ENCODE measurements at places on chromosomes 5 and 9. TPM values are rescaled to one million over a fixed set of nuclear protein-coding genes. Genes with fewer than 3 reads are reported as not detected.
A peak's percentile ranks its signal among the peaks of the same experiment; 100 is the strongest.

The MACIR gene
- total RNA-seq, result 3.5 TPM

The TMEM215 gene
- not detected for total RNA-seq

The PCDHGA2 gene
- total RNA-seq, result 4.5 TPM

DNA sequence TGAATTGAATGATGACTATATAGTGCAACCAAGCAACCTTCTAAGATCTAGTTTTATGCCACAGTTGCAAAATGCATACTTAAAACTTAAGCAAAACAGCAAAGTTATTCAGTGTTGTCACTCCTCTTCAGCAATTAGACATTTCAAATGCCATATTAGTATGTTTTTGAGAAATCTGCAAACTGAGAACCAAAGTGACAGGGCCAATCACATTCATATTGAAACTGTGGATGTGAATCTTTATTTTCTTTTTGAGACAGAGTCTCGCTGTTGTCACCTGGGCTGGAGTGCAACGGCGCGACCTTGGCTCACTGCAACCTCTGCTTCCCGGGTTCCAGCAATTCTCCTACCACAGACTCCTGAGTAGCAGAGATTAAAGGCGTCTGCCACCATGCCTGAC lies 249.2 kb upstream of the EFNA5 start:
- DNase-seq, result no peak

GRCh38 chr5:16913187-16914107 lies 22.6 kb downstream of the MYO10 start:
- DNase-seq, result no peak

GRCh38 chr5:14948383-14948782 lies 76.8 kb upstream of the ANKH start:
- DNase-seq, result no peak

GRCh38 chr5:117102591-117102990 lies 528.0 kb upstream of the SEMA6A start:
- no peak for DNase-seq

DNA sequence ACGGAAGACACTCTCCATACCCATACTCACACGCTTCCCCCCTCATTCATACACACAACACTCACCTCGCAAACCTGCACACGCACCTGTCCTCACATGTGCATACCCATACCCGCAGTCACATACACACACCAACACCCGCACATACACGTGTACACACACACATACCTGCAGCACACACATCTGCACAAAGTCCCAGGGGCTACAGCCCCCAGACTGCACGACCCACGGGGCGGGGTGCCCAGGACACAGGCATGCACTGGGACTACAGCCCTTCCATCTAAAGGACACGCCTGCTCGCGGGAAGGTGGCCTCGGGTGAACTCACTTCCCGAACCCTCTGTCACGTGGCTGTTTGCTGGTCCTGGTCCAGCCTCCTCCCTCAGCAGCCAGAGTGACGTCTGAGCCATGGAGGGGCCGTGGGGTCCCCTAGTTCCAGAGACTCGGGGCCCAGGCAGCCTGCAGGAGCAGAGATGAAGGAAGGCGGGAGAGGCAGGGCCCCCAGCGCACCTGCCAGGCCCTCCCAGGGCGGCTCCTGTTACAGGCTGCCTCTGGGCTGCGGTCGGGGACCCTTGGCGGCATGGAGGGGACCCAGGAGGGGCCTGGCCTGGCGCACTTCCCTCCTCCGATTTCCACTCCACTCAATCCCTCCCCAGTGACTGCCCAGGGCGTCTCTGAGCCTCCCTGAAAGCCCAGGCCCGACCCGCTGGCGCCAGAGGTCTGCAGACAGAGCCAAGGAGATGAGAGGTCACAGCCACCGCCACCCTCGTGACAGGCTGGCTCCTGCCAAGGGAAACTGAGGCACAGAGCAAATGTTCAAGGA lies 8.1 kb downstream of the SLC12A7 start:
- DNase-seq, result no peak

- peak; percentile 39 for DNase-seq
Observed at GRCh38 chr5:35026280-35026840, 21.4 kb downstream of the AGXT2 start.

GRCh38 chr9:137672907-137673791 lies 54.3 kb downstream of the EHMT1 start:
- peak; percentile 54 for DNase-seq

- no peak for DNase-seq
Observed at GRCh38 chr9:17782430-17783149, 203.7 kb downstream of the SH3GL2 start.

- DNase-seq, result peak; percentile 26
Observed at GRCh38 chr5:120375248-120375647, 88.9 kb upstream of the PRR16 start.

DNA sequence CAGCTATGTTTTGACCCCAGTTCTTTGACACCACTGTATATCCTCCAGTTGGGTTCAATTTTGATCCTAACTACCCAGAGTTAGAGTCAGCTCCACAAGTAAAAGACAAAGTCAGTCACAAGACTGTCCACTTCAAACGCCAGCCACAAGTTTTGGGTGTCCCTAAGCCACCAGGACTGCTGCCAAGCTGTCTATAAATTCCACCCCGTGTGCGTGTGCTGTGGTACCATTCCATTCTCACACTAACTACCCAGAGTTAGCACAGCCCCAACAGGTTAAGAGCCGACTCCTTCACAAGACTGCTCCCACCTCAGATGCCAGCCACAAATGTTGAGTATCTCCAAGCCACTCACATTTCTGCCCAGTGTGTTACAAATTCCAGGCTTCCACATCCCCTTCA lies 56.7 kb downstream of the APC start:
- no peak for DNase-seq

DNA sequence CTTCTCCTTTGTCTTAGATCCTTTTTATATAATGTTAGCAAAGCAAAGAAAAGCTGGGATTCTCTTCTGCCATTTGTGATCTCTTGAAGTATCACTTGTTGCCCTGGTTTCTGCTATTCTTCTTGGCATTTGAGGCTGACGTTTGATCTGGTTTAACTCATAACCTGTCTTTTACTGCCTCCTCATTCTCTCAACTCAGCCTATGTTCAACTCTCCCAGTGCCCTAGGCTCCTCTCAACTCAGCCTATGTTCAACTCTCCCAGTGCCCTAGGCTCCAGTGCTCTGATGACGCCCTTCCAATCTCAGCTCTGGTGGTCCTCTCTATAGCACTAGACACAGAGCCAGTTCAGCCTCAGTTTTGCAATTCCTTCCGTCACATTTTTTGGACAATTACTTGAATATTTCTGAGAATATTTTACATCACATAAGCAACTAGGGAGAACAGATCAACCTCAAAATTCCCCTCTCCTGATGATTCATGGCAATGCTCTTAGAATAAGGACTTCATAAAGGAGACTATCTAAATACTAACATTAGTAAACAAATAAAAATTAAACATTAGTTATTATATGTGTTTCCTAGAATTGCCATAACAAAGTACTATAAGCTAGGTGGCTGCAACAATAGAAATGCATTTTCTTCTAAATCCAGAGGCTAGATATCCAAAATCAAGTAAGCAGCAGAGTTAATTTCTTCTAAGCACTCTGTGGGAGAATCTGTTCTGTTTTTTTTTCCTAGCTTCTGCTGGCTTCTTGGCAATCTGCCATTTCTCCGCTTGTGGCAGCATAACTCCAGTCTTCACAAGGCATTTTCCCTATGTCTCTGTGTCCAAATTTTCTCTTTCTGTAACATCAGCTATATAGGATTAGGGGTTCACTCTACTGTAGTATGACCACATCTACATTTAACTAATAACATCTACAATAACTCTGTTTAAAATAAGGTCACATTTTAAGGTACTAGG lies 662.1 kb upstream of the FTMT start:
- peak; percentile 59 for DNase-seq

- DNase-seq, result no peak
Observed at GRCh38 chr5:109411149-109411514, 1.4 kb upstream of the PJA2 start.

DNA sequence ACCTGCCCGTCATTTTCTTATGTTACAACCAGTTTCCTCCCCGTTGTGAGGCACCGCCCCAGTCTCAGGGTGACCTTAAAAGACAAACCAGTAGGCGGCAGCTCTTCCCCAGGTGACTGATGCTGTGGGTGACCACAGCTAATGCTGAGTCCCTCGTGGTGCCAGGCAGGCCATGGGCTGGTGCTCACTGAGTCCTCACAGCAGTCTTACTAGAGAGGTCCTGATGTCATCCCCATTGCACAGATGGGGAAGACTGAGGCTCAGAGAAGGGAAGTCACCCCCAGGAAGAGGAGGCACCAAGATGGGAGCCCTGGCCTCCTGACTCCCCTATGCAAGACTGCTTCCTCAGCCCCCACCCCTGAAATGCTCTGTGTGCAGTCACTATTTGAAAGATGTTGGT lies 978 bp downstream of the CFAP157 start:
- DNase-seq, result no peak

- DNase-seq, result no peak
Observed at GRCh38 chr5:116371431-116371830, 203.2 kb downstream of the SEMA6A start.
